Islet precursor cell (in vitro differentiated cells): ENCODE measurements at places on chromosomes 13 and 19.

- DNase-seq: no peak
These were observed 82.5 kb downstream of the AKAP11 start for GRCh38 chr13:42354241-42355091.

DNA sequence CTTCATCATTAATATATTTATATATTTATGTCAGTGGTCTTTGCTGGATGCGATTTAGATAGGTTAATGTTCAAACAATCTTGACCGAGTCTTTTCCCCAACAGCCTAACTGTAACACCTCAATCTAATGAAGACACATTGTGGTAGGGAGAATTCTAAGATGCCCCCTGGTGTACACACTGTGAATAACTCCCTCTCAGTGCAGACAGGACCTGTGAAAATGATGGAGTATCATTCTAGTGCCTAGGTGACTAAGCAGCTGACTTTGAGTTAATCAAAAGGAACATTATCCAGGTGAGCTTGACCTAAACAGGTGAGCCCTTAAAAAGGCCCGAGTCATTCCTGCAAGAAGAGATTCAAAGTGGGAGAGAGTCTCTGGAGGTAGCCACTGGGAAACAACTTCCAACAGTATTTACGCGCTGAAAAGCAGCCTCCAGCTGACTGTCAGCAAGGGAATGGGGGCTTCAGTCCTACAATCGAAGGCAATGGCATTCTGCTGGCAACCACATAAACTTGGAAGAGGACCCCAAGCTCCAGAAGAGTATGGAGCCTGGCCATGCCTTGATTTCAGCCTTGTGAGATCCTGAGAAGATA lies 28.0 kb upstream of the KBTBD7 start:
- peak; percentile 73 for DNase-seq

GRCh38 chr19:18408053-18408476 lies 10.6 kb upstream of the LRRC25 start:
- no peak for DNase-seq

DNA sequence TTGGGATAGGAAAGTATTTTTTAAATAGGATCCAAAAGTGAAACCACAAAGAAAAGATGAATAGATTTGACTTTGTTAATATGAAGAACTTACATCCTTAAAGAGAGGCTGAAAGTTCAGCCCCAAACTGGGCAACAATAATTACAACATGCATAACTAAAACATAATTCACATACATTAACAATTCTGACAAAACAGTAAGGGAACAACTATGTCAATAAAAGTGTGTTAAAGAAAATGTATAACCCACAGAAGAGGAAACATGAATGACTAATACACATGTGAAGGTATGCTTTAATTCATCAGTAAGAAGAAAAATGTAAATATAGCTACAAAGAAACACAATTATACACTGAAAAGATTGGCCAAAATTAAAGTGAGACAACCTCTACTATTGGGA lies 1597.6 kb upstream of the MIR17HG start:
- no peak for DNase-seq

GRCh38 chr19:42121656-42122069 lies 10.6 kb downstream of the POU2F2 start:
- DNase-seq: peak; percentile 68

DNA sequence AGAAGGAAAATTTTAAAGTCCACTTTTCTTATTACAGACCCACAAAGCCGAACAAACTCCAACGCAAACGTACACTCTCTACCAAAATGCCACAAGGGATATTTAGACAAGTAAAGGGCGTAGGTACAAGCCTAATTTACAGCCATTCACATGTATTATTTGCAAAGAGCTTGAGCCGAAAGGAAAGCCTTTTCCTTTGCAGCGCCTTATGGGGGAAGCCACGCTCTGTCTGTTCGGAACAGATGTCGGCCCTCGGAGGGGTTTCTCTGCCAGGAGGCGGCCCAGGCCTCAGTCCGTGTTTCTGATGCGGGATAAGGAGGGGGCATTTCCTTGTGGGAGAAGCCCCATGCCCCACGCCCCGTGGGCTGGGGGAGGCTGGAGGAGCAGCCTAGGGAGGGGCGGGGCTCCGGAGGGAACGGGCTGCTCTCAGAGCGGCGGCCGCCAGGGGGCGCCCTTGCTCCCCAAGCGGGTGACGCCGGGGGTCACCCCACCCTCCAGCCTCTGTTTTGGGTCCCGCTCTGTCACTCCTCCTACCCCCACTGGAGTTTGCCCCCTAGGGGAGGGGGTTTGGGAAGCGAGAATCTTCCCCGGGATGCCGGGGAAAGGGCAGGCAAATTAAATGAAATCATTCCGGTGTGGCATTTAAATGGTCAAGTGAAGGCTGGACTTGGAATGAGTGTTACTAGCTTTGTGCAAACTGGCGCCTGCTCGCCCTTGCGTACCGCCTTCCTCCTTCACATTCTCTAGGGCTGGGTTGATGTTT lies 2.9 kb downstream of the HTR2A start:
- peak; percentile 80 for DNase-seq

GRCh38 chr13:105735281-105735680 lies 800.2 kb downstream of the EFNB2 start:
- DNase-seq: no peak

DNA sequence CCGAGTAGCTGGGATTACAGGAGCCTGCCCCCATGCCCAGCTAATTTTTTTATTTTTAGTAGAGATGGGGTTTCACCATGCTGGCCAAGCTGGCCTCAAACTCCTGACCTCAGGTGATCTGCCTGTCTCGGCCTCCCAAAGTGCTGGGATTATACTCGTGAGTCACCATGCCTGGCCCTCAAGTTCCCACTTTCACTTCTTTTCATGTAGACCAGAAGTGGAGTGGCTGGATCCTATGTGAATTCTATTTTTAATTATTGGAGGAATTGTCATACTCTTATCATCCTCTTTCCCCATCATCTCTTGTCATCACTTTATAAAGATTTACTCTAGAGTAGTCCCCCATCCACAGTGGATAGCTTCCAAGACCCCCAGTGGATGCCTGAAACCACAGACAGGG lies 12.8 kb upstream of the SIGLEC10 start:
- no peak for DNase-seq

DNA sequence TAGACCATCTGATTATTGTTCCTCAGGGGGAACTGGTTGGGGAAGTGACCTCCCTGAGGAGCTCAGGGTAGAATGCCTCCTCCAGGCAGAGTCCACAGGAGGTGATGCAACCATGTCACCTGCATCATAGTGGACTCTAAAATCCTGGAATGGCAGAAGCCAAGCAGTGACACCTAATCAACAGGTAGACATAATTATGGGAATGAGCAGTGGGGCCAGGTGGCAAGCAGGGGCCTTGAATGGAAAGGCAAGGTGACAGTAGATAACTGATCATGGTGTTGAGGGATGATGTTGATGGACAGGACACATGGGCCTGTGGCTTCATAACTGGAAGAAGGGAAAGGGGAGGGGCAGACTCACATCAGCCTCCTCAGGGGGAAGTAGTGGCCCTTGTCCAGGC lies 27.3 kb upstream of the IRS2 start:
- DNase-seq: no peak

- no peak for DNase-seq
These were observed 1.4 kb upstream of the MPV17L2 start for GRCh38 chr19:18191640-18192062.

DNA sequence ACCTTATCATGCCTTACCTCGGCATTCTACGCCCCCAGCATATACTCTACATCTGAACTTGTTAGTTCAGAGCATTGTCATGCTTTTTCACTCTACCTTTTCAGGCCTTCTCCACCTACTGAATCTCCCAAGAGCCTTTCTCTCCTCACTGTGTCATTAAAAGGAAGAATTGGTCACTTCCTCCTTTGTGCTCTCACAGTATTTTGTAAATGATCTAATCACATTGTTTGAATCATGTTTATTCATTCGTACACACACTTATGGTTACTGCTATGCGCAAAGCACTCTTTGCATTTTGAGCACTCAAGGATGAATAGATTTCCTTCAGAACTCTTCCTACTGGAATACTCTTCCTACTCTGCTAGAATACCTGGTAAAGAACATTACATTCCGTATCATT lies 15.8 kb upstream of the ELF1 start:
- no peak for DNase-seq

- DNase-seq: no peak
These were observed 204.0 kb upstream of the TSHZ3 start for GRCh38 chr19:31553112-31553845.

- DNase-seq: no peak
These were observed 293.6 kb downstream of the DNAJC15 start for GRCh38 chr13:43316946-43317353.

- no peak for DNase-seq
These were observed 32.9 kb upstream of the KCTD15 start for GRCh38 chr19:33763633-33764371.

GRCh38 chr19:1495051-1495798 lies 4.2 kb downstream of the REEP6 start:
- no peak for DNase-seq

- DNase-seq: no peak
These were observed 646 bp downstream of the ZNF567 start for GRCh38 chr19:36688058-36688457.

- peak; percentile 93 for DNase-seq
These were observed 37.5 kb downstream of the SUGP2 start for GRCh38 chr19:18995804-18996241.

GRCh38 chr19:29550896-29551295 lies 25.1 kb downstream of the VSTM2B start:
- peak; percentile 23 for DNase-seq

DNA sequence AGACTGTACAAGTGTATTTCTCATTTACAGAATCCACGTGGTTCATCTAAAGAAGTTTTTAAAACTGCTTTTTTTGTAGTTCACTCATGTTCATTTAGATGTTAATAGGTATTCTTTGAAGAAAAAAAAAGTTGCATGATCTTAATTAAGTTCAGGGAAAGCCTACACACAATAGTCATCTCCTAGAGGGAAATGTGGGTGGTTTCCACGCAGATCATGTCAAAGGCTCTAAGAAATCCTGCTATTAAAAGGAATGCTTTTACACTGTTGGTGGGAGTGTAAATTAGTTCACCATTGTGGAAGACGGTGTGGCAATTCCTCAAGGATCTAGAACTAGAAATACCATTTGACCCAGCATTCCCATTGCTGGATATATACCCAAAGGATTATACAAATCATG lies 312.3 kb downstream of the GPC5 start:
- DNase-seq: no peak

- DNase-seq: no peak
These were observed 75.9 kb upstream of the SLC10A2 start for GRCh38 chr13:103142151-103142550.

DNA sequence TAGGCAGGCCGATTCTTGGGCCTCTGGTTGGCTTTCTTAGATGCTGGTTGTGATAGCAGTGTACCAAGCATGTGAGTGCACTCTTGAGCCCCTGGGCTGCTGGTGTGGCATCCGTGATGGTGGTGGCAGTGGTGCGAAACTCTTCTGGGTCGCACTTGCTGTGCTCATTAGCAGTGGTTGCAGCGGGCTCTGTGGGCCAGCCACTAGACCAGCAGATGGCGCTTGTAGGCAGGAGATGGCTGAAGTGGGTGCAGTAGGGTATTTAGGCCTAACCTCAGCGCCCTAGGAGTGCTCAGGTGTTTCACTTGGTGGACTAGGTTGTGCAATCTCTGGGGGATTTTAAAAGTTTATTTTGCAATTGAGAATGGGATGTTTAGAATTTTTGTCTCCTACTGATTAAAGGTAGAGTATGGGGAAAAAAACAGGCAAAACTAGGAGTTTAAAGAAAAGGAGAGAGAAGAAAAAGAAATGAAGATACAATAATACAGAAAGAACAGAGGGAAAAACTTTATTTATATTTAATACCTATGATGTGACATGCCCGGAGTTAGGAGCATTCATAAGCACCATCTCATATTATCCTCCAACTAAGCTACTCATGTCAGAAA lies 4.3 kb upstream of the ZNF17 start:
- DNase-seq: peak; percentile 89

DNA sequence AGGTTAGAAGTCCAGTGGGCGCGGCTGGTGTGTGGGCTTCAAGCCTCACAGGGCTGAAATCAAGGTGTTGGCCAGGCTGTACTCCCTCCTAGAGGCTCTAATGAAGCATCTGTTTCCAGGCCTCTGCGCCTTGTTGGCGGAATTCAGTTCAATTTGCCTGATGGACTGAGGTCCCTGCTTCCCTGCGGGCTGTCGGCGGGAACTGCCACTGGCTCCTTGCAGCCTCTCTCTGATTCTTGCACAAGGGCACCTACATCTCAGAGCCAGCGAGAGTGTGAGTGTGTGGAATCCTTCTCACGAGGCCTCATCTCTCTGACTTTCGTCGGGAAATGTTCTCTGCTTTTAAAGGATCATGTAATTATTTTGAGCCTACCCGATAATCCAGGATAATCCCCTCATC lies 128.6 kb downstream of the DLEU7 start:
- no peak for DNase-seq

DNA sequence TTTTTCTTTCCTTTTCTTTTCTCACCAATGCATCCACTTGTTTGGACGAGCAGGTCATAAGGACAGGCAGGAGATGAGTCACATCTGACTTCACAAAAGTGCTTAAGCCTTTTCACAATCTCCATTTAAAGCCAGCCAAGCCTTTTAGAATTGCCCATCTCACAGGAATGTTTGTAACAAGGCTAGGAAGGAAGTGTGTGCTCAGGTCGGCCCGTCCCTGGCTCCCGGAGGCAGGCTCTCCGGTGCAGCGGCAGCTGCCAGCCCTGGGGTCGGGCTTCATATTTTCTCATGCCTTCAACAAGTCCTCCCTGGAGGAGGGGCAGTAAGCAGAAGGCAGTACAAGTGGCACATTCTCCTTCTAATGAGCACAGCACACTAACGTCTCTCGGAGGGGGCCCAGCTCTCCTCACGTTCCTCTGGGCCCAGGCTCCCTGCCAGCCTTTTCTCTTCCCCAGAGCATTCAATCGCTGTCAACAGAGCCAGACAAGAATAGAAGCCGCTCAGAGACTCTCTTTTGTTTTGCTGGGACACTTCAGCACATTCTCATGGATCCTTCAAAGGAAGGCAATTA lies 180.5 kb downstream of the COL4A1 start:
- peak; percentile 95 for DNase-seq

- no peak for DNase-seq
These were observed 45.2 kb downstream of the SOX21 start for GRCh38 chr13:94667190-94667589.

DNA sequence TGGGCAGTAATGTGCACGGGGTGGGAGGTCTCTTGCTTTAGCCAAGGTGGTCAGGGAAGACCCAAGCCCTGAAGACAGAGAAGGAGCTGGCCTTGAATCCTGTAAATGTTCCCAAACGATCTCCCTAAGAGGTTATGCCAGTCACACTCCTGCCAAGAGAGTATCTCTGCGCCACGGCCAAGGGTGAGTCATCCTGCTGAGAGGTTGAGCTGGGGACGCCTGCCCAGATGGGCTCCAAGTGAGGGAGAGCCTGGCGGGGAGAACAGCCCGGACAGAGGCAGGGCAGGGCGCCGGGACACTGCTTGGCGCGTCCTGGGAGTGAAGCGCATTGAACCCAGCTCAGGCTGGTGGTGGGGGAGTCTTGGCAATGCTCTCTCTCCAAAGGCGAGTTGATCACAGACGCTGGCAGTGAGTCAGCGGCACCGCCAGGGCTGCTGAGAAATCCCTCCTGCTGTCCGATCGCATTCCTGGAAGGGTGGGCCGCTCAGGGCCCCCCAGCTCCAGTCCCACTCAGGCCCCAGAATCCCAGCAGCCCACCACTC lies 16.4 kb downstream of the SULT2B1 start:
- DNase-seq: peak; percentile 98

GRCh38 chr19:38538793-38539528 lies 78.8 kb downstream of the MAP4K1 start:
- no peak for DNase-seq
